BJ (cell line): ENCODE measurements at places on chromosomes 11 and 22. TPM values are rescaled to one million over a fixed set of nuclear protein-coding genes. Genes with fewer than 3 reads are reported as not detected.

The SMIM35 gene
- polyA plus RNA-seq, result not detected in 2 replicates

The TMA7B gene
- not detected in 2 replicates for polyA plus RNA-seq

The HBG1 gene
- not detected in 2 replicates for polyA plus RNA-seq

The CRKL gene
- polyA plus RNA-seq, result 14.7 and 21.4 TPM in 2 replicates

The PHF21B gene
- polyA plus RNA-seq, result 0.01 TPM in 1 of 2 replicates, not detected in the other

The MAJIN gene
- polyA plus RNA-seq, result not detected in 2 replicates

The GPR83 gene
- 0.04 TPM in 1 of 2 replicates, not detected in the other for polyA plus RNA-seq

The SCGB2A2 gene
- not detected in 2 replicates for polyA plus RNA-seq

The PITPNM1 gene
- polyA plus RNA-seq, result 8.0 and 14.4 TPM in 2 replicates

The SMIM38 gene
- 0.09 TPM in 1 of 2 replicates, not detected in the other for polyA plus RNA-seq

The TSPAN32 gene
- 0.42 TPM in 1 of 2 replicates, not detected in the other for polyA plus RNA-seq

The TEAD1 gene
- 79.2 and 110 TPM in 2 replicates for polyA plus RNA-seq

The CSF2RB gene
- 0.02 TPM in 2 replicates for polyA plus RNA-seq

The PELI3 gene
- 4.9 and 8.0 TPM in 2 replicates for polyA plus RNA-seq

The GPR152 gene
- not detected in 2 replicates for polyA plus RNA-seq

The PKDREJ gene
- not detected in 2 replicates for polyA plus RNA-seq

The MRGPRF gene
- 13.8 and 24.4 TPM in 2 replicates for polyA plus RNA-seq

The CASP5 gene
- polyA plus RNA-seq, result not detected in 2 replicates

The GTSE1 gene
- polyA plus RNA-seq, result 8.2 and 12.2 TPM in 2 replicates

The CLMP gene
- polyA plus RNA-seq, result 174 and 219 TPM in 2 replicates

The PDE2A gene
- 0.32 and 0.64 TPM in 2 replicates for polyA plus RNA-seq

The GAL3ST3 gene
- polyA plus RNA-seq, result not detected in 2 replicates

The TMPRSS13 gene
- not detected in 2 replicates for polyA plus RNA-seq

The CHADL gene
- polyA plus RNA-seq, result 0.51 and 0.70 TPM in 2 replicates

The OR52A1 gene
- polyA plus RNA-seq, result not detected in 2 replicates

The APOBEC3F gene
- polyA plus RNA-seq, result 8.6 and 9.1 TPM in 2 replicates

The NPTXR gene
- polyA plus RNA-seq, result 1.4 and 2.5 TPM in 2 replicates

The SF3B2 gene
- 70.3 and 82.7 TPM in 2 replicates for polyA plus RNA-seq

The PDE3B gene
- polyA plus RNA-seq, result 0.06 TPM in 2 replicates

The SPDYC gene
- not detected in 2 replicates for polyA plus RNA-seq

The CASP12 gene
- not detected in 2 replicates for polyA plus RNA-seq

The MS4A1 gene
- polyA plus RNA-seq, result not detected in 2 replicates

The EP300 gene
- 11.2 and 13.0 TPM in 2 replicates for polyA plus RNA-seq

The PATE2 gene
- polyA plus RNA-seq, result not detected in 2 replicates

The ADAMTS15 gene
- 2.7 and 5.6 TPM in 2 replicates for polyA plus RNA-seq

The VSIG10L2 gene
- not detected in 2 replicates for polyA plus RNA-seq

The TRPM5 gene
- polyA plus RNA-seq, result not detected in 2 replicates
